ENCODE measurements at places on chromosomes 5 and 9.

DNA sequence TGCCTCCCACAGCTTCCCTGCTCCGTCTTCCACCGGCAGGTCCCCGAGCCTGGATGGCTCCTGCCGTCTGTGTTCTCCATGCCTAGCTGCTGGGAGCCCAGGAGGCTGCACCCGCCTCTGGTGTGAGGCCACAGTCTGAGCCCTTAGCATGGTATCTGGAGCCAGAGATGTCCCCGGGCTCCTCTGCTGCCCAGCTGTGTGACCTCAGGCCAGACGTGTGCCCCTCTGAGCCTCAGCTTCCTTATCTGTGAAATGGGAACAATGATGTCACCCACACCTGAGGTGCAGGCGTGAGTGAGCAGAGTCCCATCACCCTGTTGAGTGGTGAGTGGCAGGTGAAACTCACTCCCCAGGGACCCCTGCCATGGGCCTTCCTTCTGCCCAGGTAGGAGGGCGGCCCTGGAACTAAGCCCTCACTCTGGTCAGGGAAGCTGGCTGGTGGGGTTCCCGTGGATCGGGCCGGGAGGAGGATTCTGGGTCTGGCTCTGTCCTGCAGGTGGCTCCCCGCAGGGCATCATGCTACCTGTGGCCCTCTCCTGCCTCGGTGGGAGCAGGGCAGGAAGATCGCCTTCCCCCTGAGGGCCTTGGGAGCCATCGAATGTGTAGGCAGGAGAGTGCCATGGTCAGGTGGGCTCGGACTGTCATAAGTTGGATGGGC lies 239.0 kb downstream of the PBX3 start:
- DNase-seq = no peak

DNA sequence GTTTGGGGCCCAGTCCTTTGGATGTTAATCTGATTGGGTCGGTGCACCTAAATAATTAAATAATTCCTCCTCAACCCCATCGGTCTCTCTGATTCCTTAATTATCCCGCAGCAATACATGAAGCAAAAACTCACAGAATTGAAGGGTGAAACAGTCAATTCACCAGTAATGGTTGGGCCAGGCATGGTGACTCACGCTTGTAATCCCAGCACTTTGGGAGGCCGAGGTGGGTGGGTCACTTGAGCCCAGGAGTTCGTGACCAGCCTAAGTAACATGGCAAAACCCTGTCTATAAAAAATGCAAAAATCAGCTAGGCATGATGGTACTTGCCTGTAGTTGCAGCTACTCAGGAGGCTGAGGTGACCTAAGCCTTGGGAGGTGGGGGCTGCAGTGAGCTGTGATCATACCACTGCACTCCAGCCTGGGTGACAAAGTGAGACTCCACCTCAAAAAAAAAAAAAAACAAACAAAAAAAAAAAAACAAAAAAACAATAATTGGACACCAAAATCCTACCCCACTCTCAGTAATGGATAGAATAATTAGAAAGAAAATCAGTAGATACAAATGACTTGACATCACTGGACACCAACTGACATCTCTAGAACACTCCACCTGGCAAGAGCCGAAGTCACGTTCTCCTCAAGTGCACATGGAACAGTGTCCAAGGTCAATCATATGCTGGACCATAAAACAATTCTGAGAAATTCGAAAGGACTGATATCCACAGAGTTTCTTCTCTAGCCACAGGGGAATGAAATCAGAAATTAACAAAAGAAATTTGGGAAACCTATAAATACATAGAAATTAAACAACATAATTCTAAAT lies 5.3 kb downstream of the ABO start:
- DNase-seq = no peak

DNA sequence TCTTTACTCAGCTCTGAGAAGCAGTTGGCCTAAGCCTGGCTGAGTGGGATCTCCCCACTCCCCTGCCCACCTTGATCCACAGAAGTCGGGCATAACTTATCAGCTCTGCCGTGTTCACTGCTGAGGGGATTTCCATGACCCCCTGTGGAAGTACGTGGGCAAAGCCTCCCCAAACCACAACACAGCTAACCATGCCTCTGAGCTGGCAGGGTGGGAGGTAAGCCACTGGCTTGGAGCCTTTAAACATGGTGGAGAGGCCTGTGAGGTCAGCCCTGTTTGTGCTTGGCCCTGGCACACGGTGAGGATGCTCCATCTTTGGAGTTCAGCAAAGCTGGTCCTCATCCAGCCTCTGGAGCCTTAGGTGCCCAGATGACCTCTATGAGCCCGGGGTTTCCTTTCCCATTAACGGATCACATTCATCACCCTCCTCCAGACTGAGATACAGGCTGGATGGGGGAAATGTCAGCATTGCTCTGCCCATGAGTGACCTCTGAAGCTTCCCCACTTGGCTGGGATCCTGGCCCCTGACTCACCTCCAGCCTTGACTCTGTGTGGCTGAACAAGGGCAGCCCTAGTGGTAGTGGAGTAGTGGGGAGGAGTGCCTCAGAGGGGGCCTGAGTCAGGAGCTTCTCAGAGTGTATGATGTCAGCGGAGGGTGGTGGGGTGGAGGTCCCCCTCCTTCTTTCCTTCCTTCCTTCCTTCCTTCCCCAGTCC lies 6.2 kb downstream of the PDLIM4 start:
- no peak for DNase-seq

GRCh38 chr5:179393078-179393477 lies 47.8 kb upstream of the ADAMTS2 start:
- no peak for DNase-seq

DNA sequence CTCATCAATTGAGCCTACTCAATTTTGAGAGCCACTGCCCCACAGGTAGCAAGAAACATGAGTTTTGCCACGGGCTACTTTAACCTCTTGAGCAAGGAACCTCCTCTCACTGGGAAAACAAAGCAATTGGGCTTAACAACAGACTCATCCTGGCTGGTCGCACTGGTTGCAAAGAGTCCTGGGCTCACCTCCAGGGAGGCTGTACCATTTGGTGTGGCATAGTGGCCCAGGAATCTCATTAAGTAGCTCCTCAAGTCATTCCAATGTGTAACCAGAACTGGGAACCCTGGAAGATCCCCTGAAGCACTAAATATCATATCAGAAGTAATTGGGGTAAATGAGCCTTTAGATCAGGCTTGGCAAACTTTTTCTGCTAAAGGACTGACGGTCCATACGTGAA lies 78.5 kb downstream of the MYO10 start:
- DNase-seq = no peak

- DNase-seq = peak; percentile 34
Observed at GRCh38 chr5:150129813-150130492, 25.7 kb downstream of the PDGFRB start.

DNA sequence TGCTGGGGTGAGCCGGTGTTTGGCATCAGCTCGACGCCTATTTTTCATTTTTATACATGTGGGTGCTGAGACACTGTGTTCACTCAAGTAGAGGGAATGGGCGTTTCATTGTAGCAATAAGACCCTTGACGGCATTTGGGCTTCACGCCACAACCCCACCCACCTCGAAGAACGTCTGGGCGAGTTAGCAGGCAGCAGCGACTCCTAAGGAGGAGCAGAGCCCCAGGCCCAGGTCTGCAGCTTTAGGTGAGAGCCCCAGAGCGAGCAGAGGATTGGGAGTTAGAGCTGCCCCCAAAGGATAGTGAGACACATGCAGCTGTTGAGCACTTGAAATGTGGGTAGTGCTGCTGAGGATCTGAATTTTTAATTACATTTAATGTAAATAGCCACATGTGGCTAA lies 1.6 kb upstream of the ZFP62 start:
- no peak for DNase-seq

DNA sequence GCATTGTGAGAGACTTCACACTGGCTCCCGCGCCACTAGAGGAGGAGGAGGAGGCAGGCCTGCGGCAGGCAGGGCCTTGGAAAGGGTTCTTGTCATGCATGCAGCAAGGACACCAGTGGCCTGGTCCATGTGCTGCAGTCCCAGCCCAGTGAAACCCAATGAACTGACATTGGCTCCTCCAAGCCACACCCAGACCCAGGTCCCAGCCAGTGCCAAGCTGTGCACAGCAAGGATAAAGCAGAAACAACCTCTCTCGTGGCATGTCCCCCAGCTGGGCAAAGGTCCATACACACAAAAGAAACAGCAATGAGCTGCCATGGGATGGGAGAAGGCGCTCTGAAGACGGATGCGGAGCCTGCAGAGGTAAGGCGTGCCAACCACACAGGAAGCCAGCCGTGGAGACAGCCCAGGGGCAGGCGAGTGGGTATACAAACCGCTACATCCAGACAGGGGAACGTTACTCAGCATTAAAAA lies 89.2 kb downstream of the SEMA4D start:
- DNase-seq = no peak

GRCh38 chr5:122333564-122333963 lies 21.5 kb downstream of the SNCAIP start:
- DNase-seq = no peak

- DNase-seq = no peak
Observed at GRCh38 chr5:168624850-168625364, 45.7 kb upstream of the PANK3 start.

DNA sequence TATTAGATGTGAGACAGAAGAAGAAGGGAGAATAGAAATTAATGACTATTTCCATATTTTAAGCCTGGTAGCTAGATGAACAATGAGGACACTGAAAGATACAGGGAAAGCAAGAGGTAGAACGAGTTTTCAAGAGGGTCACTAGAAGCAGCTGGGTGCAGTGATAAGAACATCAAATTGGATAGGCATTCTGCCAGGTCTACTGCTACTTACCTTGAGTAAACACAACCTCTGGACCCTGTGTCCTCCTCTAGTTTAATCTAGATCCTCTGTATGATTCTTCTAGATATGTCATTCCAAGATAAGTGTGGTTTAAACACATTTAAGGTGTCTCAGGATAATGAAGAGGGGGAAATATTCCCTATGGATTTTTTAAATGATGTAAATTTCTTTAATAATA lies 31.2 kb downstream of the OTP start:
- no peak for DNase-seq

DNA sequence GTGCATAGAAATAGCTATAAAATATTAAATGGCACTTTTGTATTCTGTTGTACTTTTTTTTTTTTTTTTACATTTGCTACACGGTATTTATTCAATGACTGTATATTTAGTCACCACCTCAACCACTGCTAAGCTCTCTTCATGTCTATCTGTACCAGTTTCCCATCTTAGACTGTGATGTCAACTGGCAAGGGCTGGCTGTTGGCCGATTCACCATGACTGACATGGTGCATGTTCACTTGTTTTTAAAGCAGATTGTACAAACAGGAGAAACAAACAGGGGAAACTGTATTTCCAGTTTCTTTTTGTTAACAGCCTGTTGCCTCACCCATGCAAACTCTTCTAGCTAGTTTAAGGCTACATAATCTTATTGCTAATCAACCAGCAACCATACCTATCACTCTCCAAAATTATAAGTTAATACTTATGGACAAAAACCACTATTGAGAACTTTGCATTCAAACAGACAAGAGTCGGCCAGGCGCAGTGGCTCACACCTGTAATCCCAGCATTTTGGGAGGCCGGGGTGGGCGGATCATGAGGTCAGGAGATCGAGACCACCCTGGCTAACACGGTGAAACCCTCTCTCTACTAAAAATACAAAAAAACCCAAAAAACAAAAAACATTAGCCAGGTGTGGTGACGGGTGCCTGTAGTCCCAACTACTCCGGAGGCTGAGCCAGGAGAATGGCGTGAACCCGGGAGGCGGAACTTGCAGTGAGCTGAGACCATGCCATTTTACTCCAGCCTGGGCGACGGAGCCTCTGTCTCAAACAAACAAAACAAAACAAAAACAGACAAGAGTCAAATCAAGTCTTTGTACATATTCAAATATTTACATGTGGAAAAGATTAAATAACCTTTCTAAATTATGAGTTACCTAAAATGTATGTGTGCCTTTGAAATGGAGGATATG lies 13.2 kb downstream of the ZFAND5 start:
- DNase-seq = no peak

- peak; percentile 10 for DNase-seq
Observed at GRCh38 chr5:39578887-39579497, 154.2 kb upstream of the DAB2 start.

DNA sequence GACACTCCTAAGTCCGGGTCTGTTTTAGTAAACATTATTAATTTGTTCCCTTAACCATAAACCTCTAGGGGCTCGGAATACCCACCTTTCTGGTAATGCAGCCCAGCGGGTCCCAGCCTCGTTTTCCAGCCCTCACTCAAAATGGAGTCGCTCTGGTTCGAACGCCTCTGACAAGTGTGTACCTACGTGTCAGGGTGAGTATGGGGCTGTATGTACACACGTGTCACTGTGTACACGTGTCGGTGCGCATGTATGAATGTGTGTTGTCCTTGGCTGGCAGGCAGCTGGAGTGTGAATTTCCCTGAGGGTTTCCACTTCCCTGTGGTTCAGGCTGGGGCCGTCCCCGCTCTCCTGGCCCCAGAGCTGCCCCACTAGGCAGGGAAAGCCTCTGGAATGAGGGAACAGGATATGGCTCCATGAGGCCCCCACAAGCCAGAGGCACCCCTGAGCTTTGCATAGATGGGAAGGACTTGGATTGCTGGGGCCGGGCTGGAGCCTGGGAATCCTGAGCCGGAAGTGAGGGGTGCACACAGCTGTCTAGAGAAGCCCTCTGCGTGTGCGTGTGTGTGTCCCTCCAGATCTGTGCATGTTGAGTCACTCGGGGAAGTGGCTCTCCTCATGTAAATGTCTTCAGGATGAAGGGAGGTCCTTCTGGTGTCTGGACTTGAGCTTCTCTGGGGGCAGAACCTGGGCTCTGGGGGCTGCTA lies 160.8 kb upstream of the IER5L start:
- DNase-seq = no peak

DNA sequence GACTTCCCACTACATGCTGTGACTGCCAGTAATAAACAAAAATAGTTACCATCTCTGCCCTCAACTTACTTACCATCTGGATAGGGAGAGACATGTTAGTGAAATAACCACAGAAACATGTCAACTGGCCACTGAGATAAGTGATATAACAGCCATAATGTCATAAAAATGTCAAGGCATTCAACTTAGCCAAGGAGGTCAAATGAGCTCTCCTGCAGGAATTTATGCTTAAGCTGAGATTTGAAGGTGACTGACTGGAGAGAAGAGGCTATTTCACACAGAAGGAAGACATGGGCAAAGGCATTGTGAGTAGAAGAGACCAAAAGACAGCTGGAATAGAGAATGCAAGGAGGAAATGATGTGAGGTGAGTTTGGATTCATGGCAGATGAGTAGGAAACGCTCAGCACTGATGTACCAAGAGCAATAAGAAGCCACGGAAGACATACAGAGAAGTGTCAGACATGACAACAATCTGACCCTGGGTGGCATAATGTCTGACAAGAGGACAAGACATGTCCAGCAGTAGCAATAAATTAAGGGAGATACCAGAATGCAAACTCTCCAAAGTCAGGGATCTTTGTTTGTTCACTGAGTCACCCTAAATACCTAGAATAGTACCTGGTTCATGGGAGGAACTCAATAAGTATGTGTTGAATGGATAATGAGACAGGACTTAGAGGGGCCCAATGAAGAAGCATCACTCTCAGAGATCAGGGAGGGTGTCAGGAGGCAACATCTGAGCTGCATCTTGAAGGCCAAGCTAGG lies 318.8 kb downstream of the ACTL7B start:
- no peak for DNase-seq

- DNase-seq = no peak
Observed at GRCh38 chr9:21039302-21039701, 7.9 kb upstream of the HACD4 start.

GRCh38 chr9:98345011-98345410 lies 89.6 kb upstream of the TBC1D2 start:
- no peak for DNase-seq

GRCh38 chr5:124831687-124832240 lies 85.3 kb upstream of the ZNF608 start:
- no peak for DNase-seq

Measured in SHP77 (cell line).